ENCODE measurements at places on chromosomes 3 and 15.

DNA sequence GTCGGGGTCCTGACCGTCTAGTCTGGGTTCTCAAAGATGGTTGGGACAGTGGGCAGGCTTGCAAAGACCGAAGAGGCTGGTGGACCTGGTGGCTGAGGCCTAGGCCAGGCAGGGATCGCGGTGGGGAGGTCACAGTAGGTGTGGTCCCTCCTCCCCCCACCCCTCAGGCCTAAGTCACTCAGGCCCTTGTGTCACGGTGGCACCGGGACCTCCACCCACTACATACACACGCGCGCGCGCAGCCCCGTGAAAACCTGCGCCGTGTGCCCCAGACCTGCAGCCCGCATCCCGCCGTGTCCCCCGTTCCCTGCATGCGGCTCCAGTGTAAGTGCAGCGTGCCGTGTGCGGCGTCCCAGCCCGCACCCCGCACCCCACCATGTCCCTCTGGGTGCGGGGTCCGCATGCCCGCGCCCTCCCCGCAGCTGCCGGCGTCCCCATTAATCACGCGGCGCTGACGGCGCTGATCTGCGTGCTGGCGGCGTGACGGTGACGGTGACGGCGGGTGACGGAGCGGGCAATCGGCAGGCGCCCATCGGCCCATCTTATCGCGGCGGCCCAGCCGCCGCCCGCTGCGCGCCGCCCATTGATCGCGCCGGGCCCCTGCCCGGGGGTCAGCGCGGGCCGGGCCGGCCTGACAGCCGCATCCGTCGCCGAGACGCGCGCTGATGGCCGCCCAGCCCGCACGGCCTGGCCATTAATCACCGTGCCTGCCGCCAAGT is 24.4 kb downstream of the SEC61A1 start:
- H3K4me3 ChIP-seq: peak overlapping the region; percentile 53
- peaks cover 22% of the 10 kb centered on the region for H3K4me1 ChIP-seq
- H3K36me3 ChIP-seq: peaks cover 25% of the 10 kb centered on the region
- H3K27me3 ChIP-seq: no peaks in the 10 kb centered on the region
- H3K27ac ChIP-seq: no peak overlapping the region

DNA sequence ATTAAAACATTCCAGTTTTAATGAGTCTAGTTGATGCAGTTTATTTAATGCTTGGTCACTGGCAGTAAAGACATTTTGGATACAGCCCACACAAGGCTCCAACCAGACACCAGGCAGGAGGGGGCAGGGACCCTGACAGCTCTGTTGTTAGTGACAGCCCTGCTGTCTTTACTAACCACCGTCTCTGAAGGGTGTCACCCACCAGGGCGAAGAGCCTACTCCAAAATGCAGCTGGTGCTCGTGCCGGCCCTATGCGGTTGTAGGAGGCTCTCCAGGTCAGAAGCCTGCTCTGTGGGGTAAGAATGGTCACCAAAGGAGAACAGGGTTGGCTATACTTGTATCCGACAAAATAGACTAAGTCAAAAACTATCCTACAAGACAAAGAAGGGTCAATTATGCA is 132.2 kb downstream of the ATP10A start:
- no peaks in the 10 kb centered on the region for H3K4me1 ChIP-seq
- no peak overlapping the region for H3K27ac ChIP-seq
- no peak for DNase-seq
- H3K27me3 ChIP-seq: no peaks in the 10 kb centered on the region
- H3K4me3 ChIP-seq: no peak overlapping the region

- no peak overlapping the region for H3K4me3 ChIP-seq
- peak; percentile 68 for DNase-seq
- H3K27ac ChIP-seq: no peak overlapping the region
- no peaks in the 10 kb centered on the region for H3K27me3 ChIP-seq
- no peaks in the 10 kb centered on the region for H3K36me3 ChIP-seq
Observed at GRCh38 chr3:144324076-144324475, 352.5 kb downstream of the DIPK2A start.

DNA sequence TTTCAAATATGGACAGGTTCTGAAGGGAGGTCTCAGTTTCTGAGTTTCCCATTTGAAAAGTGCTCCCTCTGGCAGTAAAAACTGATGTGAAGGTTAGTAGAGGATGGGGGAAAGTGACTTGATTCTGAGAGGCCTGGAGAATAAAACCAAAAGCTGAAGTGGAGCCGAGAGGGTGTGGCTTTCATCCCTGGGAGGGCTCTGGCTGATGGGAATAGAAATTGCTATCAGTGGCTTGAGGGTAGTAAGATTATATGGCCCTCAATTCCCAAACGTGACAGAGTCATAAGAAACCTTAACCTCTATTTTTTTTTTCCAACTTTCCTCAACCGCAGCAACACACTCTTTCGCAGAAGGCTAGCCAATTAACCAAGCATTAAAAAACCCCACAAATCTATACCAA is 185.9 kb downstream of the MEIS2 start:
- H3K36me3 ChIP-seq: no peaks in the 10 kb centered on the region
- DNase-seq: no peak
- no peak overlapping the region for H3K27ac ChIP-seq
- no peaks in the 10 kb centered on the region for H3K27me3 ChIP-seq
- H3K4me1 ChIP-seq: peaks cover 43% of the 10 kb centered on the region
- no peak overlapping the region for H3K4me3 ChIP-seq

DNA sequence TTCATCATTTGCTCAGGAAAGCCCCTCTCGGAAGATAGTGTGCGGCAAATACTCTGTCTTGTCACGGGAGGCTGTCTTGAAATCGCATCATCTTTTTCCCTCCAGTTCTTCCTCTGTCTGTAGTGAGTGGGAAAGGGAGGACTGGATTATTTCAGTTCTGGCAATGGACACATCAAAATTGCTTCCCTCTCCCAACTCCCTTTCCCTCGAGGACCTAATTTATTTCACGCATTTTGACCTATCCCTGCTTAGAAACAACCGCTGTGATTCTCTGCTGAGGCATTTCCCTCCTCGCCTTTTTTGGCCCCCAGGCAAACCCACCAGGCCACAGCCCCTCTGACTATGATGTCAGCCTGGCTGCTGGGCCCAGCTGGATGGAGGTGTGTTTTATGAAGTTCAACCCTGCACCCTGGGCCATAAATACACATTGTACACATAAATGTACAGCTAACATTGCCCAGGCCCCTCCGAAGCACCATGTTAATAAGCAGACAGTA is 138.7 kb upstream of the LRTM1 start:
- peaks cover under 1% of the 10 kb centered on the region for H3K4me1 ChIP-seq
- no peaks in the 10 kb centered on the region for H3K36me3 ChIP-seq
- H3K4me3 ChIP-seq: no peak overlapping the region
- no peak overlapping the region for H3K27ac ChIP-seq
- no peak for DNase-seq

All from stomach (tissue), 19 donors.